ENCODE measurements at places on chromosomes 11 and 22.
A peak's percentile ranks its signal among the peaks of the same experiment; 100 is the strongest.

DNA sequence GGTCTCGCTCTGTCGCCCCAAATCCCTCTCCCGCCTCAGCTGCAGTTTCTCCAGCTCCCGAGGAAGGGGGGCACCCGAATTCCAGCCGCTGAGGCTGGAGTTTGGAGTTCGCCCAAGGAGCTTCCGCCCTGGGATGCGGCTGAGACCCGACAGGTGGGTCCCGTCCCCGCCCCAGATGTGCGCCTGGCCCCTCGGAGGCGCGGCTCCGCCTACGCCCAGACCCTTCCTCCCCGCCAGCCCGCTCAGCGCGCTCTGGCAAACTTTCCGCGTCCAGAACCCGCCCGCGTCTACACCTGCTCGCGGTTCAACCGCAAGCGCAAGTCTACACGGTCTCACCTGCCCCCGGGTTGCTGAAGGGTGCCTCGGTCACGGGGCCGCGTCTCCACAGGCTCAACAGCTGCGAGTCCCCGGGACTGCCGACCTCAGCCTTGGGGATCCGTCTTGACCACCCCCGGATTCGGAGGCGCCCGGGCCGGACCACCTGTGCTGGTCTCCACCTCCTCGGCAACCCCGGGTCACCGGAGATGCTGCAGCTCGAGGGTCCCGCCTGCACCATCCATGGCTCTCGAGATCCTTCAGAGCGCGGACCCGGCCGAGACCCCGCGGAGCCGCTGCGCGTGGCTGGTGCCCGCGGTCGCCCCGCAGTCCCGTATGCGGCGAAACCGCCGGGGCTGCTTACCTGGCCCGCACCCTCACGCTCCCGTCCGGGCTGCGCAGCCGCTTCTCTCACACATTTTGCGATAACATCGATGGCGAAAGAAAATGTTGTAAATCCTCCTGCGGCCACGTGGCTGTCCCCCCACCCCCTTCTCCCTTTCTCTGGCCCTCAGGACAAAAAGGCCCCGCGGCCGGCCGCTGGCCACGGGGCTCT lies 63.6 kb downstream of the NFAM1 start:
- peak; percentile 40 for DNase-seq

GRCh38 chr11:91219535-91219934 lies 996.7 kb upstream of the CHORDC1 start:
- DNase-seq = no peak

DNA sequence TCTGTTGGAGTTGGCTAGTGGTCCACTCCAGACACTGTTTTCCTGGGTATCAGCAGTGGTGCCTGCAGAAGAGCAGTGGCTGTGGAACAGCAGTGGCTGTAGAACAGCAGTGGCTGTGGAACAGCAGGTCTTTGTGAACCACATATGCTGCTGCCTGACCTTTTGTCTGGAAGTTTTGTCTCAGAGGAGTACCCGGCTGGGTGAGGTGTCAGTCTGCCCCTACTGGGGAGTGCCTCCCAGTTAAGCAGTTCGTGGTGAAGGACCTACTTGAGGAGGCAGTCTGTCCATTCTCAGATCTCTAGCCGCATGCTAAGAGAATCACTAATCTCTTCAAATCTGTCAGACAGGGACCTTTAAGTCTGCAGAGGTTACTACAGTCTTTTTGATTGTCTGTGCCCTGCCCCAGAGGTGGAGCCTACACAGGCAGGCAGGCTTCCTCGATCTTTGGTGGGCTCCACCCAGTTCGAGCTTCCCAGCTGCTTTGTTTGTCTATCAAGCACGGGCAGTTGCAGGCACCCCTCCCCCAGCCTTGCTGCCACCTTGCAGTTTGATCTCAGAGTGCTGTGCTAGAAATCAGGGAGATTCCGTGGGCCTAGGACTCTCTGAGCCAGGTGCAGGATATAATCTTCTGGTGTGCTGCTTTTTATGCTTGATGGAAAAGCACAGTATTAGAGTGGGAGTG lies 89.1 kb upstream of the TRIM48 start:
- no peak for DNase-seq

GRCh38 chr11:103851166-103851651 lies 185.2 kb upstream of the DDI1 start:
- DNase-seq = no peak

GRCh38 chr11:126723665-126724045 lies 276.9 kb downstream of the KIRREL3 start:
- no peak for DNase-seq

- no peak for DNase-seq
Measured at GRCh38 chr11:1656061-1656441, 26.5 kb downstream of the KRTAP5-5 start.

GRCh38 chr22:19085233-19085718 lies 36.9 kb downstream of the DGCR2 start:
- DNase-seq = no peak

DNA sequence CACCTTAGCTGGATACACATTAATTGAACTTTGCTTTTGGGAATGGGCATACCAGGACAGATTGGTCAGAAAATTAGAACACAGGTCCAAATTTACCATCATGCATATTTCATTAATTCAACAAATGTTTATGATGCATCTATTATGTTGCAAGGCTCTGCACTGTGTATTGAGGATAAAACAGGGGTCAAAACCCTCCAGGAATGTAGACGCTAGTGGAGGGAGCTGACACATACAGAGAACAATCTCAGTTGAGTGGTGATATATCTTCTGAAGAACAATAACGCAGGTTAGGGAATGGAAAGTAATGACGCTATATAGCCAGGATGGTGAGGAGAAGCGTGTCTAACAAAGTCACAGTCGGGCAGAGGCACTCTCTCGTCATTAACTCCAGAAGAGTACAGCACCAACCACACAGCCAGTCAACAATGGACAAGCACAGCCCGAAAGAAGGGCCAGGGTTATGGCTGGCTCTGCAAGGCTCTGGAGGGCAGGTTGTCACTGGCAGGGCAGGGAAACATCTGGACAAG lies 3.8 kb downstream of the FLI1 start:
- DNase-seq = no peak

GRCh38 chr22:40182231-40182835 lies 4.6 kb downstream of the TNRC6B start:
- no peak for DNase-seq

DNA sequence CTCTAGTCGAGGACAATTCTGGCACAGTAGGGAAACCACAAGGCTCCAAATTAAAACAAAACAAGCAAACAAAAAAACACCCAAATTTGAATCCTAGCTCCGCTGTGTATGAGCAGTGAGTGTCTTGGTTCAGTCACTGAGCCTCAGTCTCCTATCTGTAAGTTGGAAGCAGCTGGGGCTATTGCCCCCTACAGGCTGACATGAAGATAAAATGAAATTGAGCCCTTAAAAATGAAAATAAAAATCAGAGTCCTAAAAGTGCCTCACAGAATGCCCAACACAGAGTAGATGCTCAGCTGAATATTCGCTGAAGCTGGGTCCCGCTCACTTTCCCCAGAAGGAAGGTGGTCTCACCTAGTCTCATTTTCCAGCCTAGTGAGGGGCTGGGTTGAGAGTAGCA lies 65.2 kb downstream of the PDE2A start:
- peak; percentile 35 for DNase-seq

GRCh38 chr11:79201677-79202347 lies 239.0 kb downstream of the TENM4 start:
- DNase-seq = no peak

DNA sequence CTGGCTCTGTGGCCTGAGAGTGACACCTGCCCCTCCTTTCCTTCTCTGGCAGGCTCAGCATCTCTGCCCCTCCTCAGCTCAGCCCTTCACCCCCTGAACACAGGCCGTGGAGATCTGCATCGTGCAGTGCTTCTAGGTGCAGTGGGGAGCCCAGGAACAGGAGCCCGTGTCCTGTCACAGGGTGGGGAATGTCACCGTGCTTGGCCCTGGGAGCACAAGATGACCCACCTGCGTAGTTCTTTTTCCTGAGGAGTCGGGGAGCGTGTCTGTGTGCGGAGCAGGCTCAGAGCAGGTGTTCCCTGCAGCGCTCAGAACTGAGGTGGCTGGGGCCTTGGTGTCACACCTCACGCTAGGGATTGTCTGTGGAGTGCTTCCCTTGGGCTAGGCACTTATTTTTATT lies 10.6 kb downstream of the TBC1D22A start:
- DNase-seq = no peak

DNA sequence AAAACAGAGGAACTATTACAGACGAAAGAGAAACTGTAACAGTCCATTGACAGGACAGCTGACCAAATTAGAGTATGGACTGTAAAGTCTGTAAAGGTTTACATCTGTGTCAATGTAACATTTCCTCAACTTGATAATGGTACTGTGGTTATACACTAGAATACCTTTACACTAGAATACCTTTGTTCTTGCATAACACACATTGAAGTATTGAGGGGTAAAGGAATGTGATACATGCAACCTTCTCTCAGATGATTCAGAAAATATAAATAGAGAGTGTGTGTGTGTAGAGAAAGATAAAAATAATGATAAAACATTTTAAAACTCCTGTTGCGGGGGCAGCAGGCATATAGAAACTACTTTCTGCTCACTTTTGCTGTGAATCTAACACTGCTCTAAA lies 5.6 kb upstream of the EEF1G start:
- DNase-seq = no peak

GRCh38 chr22:19775496-19776325 lies 15.1 kb downstream of the TBX1 start:
- no peak for DNase-seq

GRCh38 chr22:38411016-38411415 lies 44.0 kb downstream of the KCNJ4 start:
- no peak for DNase-seq

DNA sequence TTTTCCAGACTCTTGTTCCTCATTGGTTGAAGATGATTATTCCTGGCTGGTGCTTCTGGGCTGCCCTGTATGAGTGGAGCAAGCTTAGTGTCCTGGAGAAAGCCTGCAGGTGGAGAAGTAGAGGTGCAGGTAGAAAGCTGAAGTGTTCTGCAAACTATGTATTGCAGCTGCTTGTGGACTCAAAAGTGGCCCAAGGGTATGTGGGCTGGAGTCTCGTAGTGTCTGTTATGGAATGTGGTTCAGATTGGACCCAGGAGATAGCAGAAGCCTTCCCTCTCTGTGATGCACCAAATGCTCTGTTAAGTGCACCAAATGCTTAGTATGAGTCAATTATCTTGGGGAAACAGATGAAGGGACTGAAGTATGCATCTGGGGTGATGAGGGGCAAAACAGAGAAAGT lies 122.8 kb upstream of the CCDC90B start:
- no peak for DNase-seq
